MV-4-11 (cell line): ENCODE measurements at places on chromosomes 5 and 9.

DNA sequence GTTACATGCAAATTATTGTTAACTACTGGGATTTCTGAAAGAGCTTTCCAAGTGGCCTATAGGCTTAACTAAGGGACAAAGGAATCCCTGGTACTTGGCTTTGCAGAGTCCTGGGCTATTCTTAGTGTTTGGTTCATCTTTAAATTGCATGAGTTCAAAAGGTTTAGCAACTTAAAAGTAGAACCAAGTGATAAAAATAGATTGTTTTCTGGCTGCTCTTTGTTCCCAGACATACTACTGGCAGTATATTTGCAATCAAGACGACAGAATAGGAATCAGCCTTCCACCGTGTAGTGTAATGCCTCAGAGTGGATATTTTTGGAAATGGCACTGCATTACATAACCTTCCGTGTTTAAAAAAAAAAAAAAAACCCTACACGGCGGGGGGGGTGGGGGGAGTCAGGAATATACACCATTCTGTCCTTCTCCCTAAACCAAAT lies 1.0 kb downstream of the NREP start:
- DNase-seq: peak; percentile 78

DNA sequence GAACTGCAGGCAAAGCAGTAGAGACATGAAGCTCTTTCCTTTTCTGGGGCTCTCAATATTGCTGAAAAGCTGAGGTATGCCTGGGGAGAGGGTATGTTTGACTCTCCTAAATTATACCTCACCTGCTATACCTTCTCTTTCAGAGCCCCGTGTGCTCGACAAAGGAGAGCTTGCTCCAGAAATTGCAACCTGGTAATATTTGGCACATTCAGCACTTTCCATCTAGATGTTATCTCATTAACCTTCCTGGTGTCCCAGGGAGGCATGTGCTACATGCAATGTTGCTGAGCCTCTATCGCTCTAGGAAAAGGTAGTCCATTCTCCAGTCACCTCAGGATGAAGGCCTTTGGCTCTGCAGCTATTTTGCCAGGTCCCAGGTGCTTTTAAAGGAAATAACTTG lies 78.5 kb upstream of the ZSWIM6 start:
- no peak for DNase-seq

DNA sequence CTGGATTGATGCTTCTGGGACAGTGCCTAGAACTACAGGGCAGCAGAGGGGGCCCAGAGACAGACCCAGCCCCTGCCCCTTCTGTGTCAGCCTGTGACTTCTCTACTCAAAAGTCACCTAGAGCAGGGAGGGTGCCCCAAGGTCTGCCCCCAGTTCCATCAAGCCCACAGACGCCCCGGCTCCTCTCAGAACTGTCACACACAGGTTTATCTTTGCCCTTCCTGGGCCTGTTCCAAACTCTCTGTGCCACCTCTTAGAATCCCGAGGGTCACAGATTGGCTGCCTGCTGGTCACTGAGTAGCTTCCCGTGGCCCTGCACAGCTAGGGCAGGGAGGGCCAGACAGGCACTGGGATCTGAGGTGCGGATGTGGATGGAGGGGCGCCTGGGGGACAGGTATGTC lies 1.7 kb downstream of the RGS14 start:
- DNase-seq: no peak

GRCh38 chr9:96232539-96233241 lies 69.3 kb downstream of the HSD17B3 start:
- DNase-seq: peak; percentile 54

DNA sequence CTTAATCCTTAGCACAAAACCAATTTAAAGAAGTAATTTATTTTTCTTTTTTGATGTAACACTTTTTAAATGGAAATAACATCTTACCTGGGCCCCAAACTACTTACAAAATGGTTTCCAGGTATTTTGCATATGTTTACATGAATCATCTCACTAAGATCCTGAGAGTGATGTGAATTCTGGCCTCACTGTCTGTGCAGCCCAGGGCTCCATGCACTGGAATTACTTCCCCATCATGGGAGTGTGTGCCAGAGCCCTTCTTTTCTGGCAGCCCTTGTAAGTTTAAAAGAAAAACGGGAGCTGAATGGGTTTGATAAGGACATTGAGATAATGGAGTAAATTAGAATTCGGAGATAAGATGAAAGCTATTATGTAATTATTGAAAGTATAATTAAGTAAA lies 12.2 kb upstream of the F2R start:
- no peak for DNase-seq

DNA sequence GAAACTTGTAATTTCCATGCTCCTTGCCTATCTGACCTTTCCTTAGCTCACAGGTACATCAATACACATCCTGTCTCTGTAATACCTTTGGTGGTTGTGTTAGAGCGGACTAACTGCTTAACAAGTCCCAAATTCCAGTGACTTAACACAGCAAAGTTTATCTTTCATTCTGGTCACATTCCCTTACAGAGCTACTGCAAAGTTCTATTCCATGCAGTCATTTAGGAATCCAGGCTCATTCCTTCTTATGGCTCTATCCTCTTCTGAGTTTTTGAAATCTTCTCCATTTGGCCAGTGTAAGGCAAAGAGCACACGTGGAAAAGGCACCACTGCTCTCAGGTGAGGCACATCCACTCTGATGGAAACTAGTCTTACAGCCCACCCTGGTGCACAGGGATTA lies 238.6 kb upstream of the ANKRD55 start:
- no peak for DNase-seq

- no peak for DNase-seq
Observed at GRCh38 chr5:169688106-169688505, 51.0 kb downstream of the DOCK2 start.

DNA sequence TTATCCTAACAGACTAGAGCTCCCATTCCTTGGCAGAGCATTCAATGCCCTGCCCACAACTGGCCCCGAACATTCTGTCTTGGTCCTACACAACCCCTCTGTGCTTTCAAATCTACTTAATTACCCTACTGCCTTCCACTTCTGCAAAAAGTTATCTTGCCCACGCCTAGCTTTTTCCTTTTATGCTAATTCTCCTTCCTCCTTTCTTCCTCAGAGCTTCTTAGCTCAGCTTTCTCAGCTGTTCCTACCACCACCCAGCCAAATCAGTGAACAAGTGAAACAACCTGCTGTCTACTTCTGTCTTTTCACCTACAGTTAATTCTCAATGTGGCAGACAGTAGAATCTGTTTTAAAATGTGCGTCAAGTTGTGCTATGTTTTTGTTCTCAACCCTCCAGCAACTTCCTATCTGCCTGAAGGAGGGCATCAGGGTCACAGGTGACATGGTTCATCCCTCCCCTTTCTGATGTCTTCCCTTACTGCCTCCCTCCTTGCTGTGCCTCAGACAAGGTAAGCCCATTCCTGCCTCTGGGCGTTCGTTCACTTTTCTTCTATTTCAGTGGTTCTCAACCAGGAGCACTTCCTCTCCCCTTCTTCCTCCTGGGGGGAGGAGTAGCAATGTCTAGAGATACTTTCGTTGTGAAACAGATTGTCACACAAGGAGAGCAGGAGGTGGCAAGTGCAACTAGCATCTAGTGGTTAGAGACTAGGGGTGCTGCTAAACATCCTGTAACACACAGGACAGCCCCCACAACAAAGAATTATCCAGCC lies 1.3 kb upstream of the REEP5 start:
- DNase-seq: peak; percentile 75

DNA sequence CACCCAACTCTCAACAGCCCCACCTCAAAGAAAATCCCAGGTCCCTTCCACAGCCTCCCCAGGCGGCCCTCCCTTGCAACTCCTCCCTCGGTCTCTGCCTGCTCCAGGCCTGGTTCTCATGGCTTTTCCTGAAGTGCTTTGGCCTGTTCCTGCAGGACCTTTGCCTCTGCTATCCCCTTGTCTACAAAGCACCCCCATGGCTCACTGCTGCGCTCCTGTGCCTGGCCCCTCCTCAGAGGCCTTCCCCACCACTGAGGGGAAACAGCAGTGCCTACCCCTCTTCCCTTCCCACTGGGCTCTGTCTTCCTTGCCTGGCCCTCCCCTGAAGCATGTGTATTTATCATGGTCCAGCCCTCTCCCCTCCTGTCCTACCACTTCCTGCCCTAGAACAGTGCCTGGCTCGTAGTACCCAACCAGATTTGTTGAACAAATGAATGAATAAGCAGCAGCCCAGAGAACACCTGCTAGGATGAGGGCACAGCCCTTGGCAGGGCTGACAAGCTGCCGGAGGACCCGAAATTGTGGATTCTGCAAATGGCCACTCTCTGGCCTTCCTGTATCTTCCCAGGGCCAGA lies 68.6 kb upstream of the LRRTM2 start:
- no peak for DNase-seq

- no peak for DNase-seq
Observed at GRCh38 chr5:17096952-17097695, 120.3 kb upstream of the BASP1 start.

- peak; percentile 17 for DNase-seq
Observed at GRCh38 chr9:99119976-99120655, 15.2 kb downstream of the TGFBR1 start.

GRCh38 chr5:170711300-170711699 lies 72.2 kb upstream of the GABRP start:
- no peak for DNase-seq

GRCh38 chr9:107489687-107490605 lies at the start of gene KLF4:
KLF4 (minus strand) TSS chr9:107489769; CDS start chr9:107489172, 597 bp downstream.
- DNase-seq: peak; percentile 74

DNA sequence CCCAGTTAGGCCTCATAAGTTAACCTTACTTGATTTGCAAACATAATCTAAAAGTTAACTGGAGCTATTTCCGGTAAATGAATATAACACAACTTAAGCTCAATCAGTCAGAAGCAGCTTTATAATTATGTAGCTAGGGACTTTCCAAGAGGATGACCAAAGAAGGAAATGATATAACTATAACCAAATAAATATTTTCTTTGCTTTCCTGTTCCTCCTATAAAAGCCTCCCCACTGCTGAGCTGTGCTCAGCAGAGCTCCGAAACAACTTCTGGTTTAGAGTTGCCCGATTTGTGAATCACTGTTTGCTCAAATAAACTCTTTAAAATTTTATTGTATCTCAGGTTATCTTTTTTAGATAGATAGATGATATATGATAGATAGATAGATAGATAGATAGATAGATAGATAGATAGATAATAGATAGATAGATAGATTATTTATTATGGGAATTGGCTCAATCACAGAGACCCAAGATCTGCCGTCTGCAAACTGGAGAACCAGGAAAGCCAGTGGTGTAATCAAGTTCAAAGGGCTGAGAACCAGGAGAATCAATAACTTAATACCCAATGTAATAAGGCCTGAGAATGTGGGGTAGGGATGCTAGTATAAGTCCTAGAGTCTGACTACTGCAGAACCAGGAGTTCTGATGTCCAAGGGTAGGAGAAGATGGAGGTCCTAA lies 19.3 kb upstream of the TMEM161B start:
- no peak for DNase-seq

DNA sequence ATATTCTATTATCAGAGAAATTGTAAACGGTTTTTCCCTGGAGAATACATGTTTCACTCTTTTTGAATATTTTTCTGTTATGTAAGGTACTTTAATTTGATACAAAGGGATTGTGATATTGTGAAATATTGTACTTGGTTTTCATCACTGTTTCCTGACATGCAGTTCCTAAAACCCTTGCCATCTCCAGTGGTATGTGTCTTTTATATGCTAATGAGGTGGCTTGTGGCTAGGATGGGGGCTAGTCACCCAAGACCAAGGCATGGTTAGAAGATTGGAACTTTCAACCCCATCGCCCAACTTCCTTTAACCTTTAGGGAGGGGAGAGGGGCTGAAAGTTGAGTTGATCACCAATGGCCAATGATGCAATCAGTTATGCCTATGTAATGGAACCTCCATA lies 160.6 kb downstream of the TAF11L14 start:
- peak; percentile 99 for DNase-seq

DNA sequence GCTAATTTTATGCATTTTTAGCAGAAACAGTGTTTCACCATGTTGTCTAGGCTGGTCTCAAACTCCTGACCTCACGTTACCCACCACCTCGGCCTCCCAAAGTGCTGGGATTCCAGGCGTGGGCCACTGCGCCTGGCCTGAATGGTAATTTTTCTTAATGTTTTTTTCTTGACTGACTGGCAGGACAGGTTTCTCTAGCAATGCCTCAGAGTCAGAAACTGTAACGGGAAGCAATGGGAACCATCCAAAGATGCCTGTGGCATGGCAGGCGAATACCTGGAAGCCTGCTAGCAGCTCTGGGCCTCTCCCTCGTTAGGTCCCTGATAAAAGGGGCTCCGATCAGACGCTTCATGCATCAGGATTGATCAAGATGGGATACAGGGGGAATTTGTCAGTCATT lies 639.2 kb downstream of the NR2F1-AS1 start:
- DNase-seq: no peak

GRCh38 chr9:68755752-68756151 lies 50.7 kb downstream of the PIP5K1B start:
- no peak for DNase-seq

DNA sequence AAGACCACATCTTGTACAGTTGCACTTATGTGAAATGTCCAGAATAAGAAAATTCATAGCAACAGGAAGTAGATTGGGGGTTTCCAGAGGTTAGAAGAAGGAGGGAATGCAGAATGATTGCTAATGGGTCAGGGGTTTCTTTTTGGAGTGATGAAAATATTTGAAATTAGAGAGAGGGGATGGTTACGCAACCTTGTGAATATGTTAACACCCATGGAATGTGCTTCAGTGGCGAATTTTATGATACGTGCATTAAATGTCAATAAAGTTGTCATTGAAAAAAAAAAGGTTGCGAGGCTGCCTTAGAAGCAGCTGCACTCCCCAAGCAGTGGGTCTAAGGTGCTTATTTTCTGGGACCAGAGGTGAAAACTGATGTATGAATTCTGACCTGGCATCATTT lies 64.4 kb upstream of the SUB1 start:
- DNase-seq: no peak
